ENCODE measurements at places on chromosomes 4 and X.

- no peak for DNase-seq
Observed at GRCh38 chr4:38284294-38285030, 324.3 kb downstream of the PTTG2 start.

- DNase-seq = no peak
Observed at GRCh38 chr4:111610681-111611080, 534.6 kb upstream of the FAM241A start.

- DNase-seq = no peak
Observed at GRCh38 chr4:129092631-129093190, 628 bp downstream of the SCLT1 start.

GRCh38 chr4:38084877-38085711 lies 124.9 kb downstream of the PTTG2 start:
- no peak for DNase-seq

GRCh38 chr4:3372933-3373465 lies 68.8 kb upstream of the HGFAC start:
- DNase-seq = no peak
